Right ventricle myocardium inferior (tissue), 1 donor: ENCODE measurements at places on chromosomes 4 and X. TPM values are rescaled to one million over a fixed set of nuclear protein-coding genes. Genes with fewer than 3 reads are reported as not detected.

DNA sequence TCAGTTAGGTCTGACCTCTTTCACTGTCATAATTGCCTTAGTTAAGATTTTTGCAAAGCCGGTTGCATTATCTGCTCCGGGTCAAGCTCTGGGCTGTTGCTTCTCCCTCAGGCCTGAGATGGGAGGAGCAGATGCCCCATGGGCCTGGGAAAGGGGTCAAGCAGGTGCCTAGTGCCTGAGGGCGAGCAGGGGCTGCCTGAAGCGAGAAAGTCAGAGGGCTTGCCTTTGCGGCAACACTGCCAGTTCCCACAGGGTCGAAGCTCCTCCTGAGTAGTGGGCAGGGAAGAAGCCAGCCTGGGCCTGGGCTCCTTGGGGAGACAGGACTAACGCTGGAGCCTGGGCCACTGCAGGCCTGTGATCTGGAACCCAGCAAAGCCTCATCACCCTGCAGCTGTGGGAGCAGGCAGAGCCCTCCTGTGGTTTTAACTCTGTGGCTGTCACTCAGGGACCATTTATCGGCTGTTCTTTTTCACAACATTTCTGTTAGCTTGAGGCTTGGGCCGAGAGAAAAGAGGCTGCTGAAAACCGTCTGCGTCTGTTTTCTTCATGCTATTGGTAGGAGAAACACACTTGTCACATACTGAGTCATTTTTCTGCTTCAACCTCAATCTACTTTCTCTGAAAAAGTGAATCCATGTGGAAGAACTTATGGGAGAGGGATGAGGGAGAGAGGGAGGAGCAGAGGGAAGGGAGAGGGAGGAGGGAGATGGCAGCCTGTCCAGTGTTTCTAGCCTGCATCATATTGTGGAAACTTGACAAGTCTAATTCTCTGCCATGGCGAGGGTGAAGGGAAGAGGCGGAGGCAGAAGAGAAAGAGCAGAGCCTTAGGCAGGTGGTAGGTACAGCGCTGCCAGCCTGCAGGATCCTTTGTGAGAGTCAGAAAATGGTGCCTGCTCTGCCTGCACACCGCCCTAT, 68.4 kb downstream of the RHOH start:
- no peak for DNase-seq

DNA sequence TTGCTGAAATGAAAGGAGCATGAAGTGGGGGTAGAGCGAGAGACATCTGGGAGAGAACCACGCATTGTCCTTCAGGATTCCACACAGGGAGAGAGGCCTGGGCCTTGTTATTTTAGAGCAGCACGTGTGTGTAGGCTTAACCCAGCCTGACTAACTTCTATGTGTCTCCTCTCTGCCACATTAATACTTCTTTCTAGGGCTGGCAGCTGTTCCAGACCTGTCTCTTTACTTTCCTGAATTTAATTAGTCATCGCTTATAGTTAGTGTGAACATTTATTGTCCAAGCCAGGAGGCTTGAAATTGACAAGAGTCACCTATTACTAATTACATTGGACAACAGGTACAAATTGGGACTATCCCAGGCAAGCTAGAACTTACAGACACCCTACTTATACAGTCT, 51.3 kb downstream of the SMAD1 start:
- DNase-seq, result no peak

Gene TACC3
- 7.0 TPM for total RNA-seq

Gene CASK
- total RNA-seq, result 16.6 TPM

Gene GABRG1
- total RNA-seq, result not detected
